ENCODE measurements at places on chromosomes 1 and 21.

- DNase-seq = peak; percentile 79
These were observed 1.4 kb downstream of the NCAM2 start for GRCh38 chr21:20999659-21000058.

DNA sequence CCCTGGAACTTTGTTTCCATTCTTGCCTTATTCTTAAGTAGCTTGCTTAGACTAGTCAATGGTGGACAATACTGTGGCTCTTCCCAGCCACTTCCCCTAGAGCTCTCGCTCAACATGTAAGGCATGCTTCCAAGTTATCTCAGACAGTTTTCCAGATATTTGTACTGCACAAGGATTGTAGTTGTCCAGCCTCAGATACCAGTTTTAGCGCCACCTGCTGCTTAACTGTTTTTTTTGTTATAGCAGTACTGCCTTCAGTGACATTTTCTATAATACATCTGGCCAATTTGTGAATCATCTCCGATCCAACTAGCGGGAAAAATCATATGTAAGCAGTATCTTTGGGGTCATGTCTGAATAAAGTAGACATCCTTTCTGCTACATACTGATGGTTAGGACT is 346.7 kb upstream of the ADGRL4 start:
- peak; percentile 55 for DNase-seq

- DNase-seq = no peak
These were observed 48.8 kb downstream of the ZC3H11B start for GRCh38 chr1:219564109-219564508.

DNA sequence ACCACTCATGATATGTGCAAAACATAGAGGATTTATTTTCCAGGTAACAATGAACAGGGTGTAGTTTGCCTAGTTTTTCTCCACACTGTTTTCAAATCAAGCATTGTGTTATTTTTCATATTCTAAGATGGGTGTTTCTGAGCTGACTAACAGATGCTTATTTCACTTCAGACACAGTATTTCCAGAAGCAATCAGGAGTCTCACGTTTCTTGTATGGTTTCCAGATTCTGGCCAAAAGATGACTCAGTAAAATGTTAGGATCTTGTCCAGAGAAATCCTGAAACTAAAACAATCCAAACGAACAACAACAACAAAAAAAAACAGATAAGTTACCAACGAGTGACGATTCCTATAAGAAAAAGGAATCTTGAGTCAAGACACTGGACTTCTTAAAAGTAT is 5.3 kb downstream of the UTS2 start:
- DNase-seq = no peak

- no peak for DNase-seq
These were observed 22.8 kb upstream of the KCNC4 start for GRCh38 chr1:110187139-110187890.

DNA sequence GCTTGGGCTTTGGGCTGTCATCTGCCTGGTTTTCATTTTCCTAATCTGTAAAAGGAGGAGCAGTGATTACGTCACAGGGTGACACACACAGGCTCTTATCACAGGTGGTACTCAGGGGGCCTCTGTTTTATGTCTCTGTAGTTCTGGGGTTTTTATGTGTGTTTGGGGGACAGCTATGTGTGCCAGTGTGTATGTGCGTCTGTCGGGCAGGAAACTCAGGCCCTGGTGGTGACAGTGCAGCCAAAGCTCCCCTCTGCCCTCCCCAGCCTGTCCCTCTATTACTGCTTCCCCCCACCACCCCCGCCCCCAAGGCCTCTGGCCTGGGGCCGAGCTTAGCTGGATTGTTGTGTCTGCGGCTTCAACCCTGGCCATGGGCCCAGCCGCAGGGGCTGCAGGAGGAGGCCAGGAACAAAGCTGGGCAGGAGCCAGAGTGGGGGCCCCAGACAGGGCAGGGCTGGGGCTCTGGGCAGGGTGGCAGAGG is 13.3 kb downstream of the MFAP2 start:
- DNase-seq = no peak

DNA sequence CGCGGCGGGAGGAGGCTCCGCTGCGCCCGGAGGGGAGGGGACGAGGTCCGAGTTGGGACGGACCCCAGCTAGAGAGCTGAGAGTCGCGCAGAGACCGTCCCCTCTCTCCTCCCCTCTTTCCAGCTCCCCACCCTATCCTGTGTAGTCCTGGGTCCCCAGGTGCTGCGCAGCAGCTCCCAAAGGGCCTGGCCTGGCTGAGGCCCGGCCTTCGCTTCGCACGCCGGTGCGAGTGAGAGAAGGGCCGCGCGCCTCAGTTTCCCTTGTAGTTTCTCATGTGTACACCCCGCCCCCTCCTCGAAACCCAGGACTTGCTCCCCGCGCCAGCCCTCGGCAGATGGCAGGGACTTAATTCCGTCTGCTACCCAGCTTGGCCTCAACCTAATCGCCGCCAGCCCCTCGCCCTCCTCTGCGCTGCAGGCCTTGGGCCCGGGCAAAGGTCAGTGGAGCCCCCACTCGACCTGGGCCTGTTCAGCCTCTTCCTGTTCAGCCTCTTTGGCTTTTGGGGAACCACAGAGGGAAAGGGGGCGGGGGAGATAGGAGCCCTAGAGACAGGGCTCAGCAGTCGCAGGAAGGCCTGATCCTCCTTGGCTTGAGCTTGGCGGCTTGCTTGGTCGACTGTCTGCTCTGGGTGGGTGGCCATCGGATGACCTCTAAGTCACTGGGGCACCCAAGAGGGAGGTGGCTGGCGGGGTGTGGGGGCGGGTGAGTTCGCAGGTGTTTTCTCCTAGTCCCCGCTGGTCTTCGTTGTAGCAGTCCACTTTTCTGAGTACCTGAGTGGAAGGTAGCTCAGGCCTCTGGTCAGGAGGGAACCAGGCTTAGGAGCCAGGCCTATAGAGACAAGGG is 1.0 kb downstream of the ZNF687 start:
- DNase-seq = peak; percentile 79

Data from endodermal cell (in vitro differentiated cells).